ENCODE measurements at places on chromosomes 1 and 21.

DNA sequence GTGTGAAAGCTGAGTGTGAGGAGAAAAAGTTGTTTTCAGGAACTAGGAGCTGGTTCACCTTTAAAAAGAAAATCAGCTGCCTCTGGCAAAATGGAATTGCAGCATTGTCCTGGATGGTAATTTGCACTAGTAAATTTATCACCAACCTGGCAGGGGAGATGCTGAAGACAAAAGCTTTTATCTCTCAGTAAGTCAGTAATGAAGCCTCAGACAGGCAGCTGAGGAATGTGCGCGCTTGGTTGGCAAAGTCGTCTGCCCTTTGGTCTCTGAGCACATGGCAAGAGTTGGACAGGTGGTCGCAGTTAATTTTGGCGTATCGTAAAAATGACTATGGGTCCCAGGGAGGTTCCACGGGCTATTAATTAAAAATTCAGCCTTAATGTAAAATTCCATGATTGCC is 131.9 kb downstream of the BACH1 start:
- H3K4me3 ChIP-seq: no peak overlapping the region
- H3K27me3 ChIP-seq: no peaks in the 10 kb centered on the region
- DNase-seq: no peak
- H3K36me3 ChIP-seq: no peaks in the 10 kb centered on the region
- no peak overlapping the region for H3K27ac ChIP-seq

- H3K27me3 ChIP-seq: no peaks in the 10 kb centered on the region
- no peaks in the 10 kb centered on the region for H3K36me3 ChIP-seq
- DNase-seq: no peak
These were observed 27.5 kb downstream of the RGL1 start for GRCh38 chr1:183832459-183832858.

DNA sequence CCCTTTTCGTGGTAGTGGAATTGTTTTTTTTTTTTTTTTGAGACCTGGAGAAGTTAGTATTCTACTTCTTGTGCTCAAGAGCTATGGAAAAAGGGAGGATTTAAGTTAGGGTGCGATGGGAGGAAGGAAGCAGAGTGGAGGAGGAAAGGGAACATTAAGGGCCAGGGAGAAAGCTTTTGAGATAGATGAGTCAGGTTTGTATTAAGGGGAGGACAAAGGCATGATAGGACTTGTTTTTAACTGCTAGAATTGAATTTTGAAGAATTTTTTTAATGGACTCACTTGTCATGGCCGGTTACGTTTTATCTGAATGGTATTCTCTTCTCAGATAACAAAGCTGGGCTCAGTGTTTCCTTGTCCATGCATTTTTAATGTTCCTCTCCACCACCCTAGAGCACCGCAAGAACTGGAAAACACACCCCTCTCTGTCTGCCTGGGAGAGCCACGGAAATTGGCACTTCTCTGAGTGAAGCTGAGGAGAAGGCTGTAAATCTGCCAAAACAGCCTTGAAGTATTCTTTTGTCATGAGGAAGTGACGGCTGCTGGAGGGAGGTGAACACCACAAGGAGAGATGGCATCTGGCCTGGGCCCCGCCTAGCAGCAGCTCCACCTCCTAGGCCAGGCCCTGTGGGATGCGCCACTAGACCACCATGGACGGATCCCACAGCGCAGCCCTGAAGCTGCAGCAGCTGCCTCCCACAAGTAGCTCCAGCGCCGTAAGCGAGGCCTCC is 3.5 kb downstream of the NIPAL3 start:
- H3K27ac ChIP-seq: no peak overlapping the region
- no peak overlapping the region for H3K4me3 ChIP-seq
- H3K27me3 ChIP-seq: no peaks in the 10 kb centered on the region
- no peaks in the 10 kb centered on the region for H3K4me1 ChIP-seq

- H3K27ac ChIP-seq: no peak overlapping the region
- peak; percentile 54 for DNase-seq
These were observed 186.4 kb upstream of the ZNHIT6 start for GRCh38 chr1:85894651-85895050.

GRCh38 chr21:25103500-25104207 is 503.6 kb downstream of the MRPL39 start:
- H3K4me1 ChIP-seq: no peaks in the 10 kb centered on the region
- H3K27me3 ChIP-seq: no peaks in the 10 kb centered on the region
- no peak overlapping the region for H3K27ac ChIP-seq
- H3K4me3 ChIP-seq: no peak overlapping the region
- H3K36me3 ChIP-seq: no peaks in the 10 kb centered on the region

Measured in cardiac muscle cell (in vitro differentiated cells and primary cell).